ENCODE measurements at places on chromosomes 3 and 15.
A peak's percentile ranks its signal among the peaks of the same experiment; 100 is the strongest.

DNA sequence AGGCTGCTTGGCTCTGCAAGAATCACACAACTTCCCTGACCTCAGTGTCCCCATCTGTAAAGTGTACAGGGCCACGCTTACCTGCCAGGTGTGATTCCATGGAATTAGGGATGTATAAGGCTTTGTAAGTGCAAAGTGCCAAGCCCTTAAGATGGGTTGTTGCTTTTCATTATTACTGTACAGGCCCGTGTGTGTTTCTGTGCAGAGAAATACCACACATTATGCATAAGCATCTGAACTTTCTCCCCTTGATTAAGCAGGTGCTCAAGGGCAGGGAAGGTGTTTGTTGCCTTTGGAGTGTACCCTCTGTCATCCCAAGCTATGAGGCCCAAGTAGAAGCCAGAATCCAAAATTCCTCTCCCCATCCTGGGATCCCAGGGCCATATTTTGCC is 13.6 kb upstream of the HRH1 start:
- DNase-seq = no peak

DNA sequence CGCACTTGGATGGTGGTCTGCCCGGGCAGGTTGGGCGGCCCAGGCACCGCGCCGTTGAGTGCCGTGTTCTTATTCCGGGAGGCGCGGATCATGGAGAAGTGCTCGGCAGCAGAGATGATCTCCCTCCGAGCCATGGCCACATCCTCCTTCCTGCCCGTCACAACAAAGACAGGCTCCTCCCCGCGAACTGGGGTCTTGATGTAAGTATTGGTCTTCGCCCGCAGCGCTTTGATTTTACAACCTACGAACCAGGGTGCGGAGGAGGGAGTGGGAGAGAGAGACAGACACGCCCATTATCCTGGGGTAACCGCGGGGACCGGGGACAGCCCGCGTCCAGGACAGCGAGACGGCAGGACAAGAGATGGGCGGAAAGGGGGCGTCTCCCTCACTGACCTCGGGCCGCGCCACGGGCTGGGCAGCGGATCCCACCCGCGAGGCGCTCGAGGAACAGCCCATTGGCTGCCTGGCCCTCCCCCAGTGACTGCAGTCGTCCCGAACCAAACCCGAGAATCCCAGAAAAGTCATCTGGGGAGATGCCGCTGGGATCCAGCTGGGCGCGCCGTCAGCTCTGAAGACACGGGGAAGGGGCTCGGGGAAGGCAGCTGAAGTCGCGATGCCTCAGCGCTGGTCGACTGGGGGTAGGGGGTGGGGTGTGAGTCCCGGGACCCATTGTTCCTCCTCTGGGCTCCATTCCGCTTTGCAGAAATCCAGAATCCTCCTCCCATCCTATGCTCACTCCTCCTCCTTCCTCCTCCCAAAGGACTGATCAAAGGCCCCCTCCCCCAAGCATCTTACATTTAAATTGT is 1.2 kb downstream of the MEX3B start:
- DNase-seq = peak; percentile 68

GRCh38 chr15:89665449-89666181 is 10.3 kb upstream of the KIF7 start:
- DNase-seq = peak; percentile 84

DNA sequence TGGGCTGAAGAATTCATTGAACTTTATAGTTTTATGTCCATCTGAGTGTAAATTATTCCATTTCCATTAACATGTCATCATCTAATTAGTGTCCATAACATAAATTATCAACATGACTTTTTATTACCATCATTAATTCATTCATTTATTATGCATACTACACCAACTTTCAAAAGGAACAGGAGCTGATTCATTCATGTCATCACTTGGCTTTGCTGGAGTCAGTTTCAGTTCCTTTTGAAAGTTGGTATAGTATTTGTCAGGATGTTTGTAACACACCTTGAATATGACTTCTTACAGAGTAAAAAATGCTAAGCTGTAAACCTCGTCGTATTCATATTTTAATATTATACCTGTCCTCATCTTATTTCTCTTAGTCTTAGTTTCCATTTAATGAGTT is 298.0 kb upstream of the RBMS3 start:
- no peak for DNase-seq

GRCh38 chr3:35757991-35758757 is 118.8 kb downstream of the ARPP21 start:
- DNase-seq = no peak

Measured in ascending aorta (tissue), 2 donors.